Activated CD8-positive, alpha-beta memory T cell treated with anti-CD3 and anti-CD28 coated beads, Interleukin-2, amount 50 U/mL, for 4 hours (primary cell): ENCODE measurements at places on chromosomes 4 and X.

- DNase-seq: no peak
Measured at GRCh38 chr4:78565971-78566372, 14.4 kb downstream of the ANXA3 start.

GRCh38 chr4:186710521-186711119 lies 13.0 kb downstream of the FAT1 start:
- DNase-seq: no peak

DNA sequence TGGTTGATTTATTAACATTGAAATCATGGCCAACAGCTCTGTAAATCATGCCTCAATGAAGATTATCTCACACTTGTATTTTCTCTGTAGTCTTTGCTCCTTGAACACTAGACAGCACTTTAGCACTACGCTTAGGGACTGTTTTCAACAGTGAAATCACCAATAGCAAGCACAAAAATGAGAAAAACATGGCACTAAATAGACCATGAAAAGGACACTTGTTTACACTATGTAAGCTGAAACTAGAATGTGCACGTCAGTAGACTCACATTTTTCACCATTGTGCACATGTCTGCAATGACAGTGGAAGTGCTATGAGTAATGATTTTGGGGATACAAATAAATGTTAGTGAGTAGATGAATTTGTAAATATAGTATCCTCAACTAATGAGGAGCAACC lies 3.1 kb downstream of the BMP2K start:
- DNase-seq: no peak

GRCh38 chr4:155616117-155616516 lies 50.5 kb upstream of the GUCY1A1 start:
- DNase-seq: no peak

- no peak for DNase-seq
Measured at GRCh38 chrX:131675596-131676194, 131.8 kb downstream of the OR13H1 start.

- DNase-seq: no peak
Measured at GRCh38 chr4:86967798-86968197, 33.0 kb downstream of the AFF1 start.

GRCh38 chr4:123889507-123889906 lies 492.9 kb downstream of the SPRY1 start:
- no peak for DNase-seq

GRCh38 chr4:128868758-128869157 lies 59.3 kb downstream of the JADE1 start:
- no peak for DNase-seq

GRCh38 chrX:6159468-6159867 lies 69.2 kb downstream of the NLGN4X start:
- DNase-seq: no peak

GRCh38 chrX:28010875-28011274 lies 29.6 kb upstream of the DCAF8L1 start:
- DNase-seq: no peak

DNA sequence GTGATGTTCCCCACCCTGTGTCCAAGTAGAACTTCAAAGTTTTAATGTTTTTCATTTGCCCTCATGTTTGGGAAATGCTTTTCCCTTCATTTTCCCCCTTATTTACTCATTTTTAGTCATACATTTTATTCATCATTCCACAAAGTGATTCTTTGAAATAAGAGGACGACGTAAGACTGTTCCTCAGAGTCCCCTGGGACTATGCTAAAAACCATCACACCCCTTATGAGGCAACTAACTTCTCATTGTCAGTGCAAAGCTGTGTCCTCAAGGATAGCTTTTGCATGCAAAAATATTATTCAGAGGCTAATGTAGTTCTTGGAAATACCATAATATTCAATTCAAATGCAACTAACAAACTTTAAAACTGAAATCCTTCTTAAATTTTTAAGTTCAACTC lies 14.8 kb upstream of the ADGRG2 start:
- DNase-seq: no peak

DNA sequence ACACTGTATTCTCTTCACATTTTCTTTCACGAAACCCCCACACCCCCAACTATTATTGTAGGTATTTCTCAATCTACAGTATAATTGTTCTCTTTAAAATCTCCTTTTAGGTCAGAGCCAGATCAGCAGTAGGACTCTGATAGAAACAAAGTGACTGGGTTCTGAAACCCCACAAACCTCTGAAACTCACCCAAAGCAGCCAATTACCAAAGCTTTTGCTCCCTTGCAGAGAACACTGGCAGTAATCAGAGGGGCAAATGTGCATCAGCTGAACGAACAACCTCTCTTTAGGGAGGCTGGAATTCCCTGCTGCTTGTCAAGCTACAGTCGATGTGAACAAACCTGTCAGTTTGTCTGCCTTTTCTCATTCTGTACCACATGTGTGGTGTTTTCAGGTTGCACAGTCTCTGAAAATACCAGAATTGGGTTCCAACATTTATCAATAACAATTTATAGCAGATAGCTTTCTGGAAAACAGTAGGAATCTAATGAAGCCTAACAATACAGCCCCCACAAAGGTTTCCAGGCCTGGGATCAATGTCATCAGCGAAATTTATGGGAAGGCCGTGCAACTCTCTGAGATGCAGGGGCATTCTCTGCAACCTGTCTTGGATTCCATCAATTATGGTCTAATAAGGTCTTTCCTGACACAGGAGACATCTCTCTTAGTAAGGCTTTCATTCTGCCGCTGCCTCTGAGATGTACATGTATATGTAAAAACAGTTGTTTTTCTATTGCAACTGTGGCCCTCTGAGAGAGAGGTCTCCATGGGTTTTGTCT lies 395.9 kb downstream of the GPAT3 start:
- DNase-seq: no peak

DNA sequence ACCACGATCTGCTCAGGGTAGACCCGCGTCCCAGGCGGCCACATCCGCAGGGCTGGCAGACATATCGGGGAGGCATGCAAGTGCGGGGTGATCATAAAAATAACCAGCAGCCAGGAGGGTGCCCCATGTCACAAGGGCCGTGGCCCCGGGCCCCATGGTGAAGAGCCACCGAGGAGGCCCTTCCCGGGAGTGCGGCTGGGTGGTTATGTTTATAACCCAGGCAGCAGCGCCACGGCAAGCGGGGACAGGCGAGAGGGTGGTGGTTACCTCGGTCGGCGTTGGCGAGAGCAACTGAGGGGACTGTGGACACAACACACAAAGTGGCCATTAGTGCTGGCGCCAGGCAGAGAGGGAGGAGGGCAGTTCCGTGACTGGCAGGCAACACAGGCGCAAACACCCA lies 92.7 kb upstream of the AFAP1 start:
- DNase-seq: no peak

DNA sequence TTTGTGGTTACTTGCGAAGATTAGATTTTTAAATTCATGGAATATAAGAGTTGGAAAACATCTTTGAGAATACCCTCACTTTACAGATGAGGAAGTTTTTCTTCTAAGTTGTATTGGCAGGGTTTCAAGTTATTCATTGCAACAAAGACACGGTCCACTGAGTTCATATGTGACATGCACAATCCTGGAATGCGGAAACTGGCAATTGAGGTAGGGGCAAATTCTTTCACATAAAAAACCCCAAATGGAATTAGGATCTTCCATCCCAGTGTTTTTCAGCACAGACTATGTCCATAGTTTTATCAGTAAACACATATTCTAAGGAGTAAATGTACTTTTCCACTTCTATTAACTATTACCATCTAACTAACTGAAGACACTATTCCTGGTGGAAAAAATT lies 81.8 kb upstream of the NAP1L5 start:
- DNase-seq: no peak

GRCh38 chrX:23745786-23746185 lies 2.7 kb upstream of the ACOT9 start:
- no peak for DNase-seq

DNA sequence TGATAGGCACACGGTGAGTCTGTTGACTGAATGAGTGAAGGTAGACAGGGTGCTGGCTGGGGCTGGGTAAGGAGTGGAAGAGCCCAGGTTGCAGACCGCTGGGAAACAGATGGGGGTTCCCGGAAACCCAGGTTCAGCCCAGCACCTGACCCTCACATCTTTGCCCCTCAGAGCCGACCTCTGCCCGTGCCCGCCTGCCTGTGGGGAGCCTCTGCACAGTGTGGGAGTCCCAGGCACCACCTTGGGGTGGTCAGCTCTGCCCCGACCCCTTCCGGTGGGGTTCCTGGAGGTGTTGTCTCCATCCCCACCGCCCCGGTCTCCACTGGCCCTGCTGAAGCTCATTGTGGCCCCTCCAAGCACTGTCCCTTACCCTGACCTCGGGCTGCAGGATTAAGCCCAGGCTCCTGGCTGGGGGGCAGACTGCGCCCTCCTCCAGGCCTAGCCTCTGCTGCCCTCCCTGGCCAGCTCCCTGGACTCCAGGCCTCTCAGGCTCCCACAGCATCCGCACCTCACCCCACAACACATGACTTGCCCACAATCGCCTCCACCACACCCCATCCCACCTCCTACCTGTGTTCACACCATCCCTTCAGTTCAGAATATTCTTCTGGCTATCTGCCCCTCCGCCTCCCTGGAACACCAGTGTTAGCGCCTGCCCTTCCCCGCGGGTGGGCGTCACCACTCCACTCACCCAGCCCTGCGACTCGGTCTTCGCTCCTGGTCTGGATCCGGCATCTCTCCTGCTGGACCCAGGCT lies 21.4 kb downstream of the HMX1 start:
- peak; percentile 4 for DNase-seq

GRCh38 chrX:39889704-39890103 lies 208.1 kb downstream of the BCOR start:
- no peak for DNase-seq

GRCh38 chr4:88045021-88045420 lies 37.6 kb downstream of the PKD2 start:
- no peak for DNase-seq

DNA sequence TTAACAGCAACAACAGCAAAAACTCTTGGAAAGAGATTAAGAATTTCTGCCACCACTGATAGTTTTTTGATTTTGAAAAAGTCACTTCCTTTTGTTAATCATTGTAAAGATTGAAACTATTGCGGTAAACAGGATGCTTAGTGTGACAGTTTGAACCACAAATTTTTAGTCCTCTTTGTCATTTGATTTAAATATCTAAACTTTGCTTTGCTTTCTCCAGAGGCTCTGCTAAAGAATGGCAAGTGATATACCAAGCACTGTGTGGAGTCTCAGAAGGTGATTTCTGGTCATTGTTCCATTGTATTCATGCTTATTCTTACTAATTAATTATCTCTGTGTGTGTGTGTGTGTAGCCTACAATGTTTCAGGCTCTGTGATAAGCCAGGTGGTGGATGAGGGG lies 155.6 kb downstream of the BMPR1B start:
- no peak for DNase-seq

DNA sequence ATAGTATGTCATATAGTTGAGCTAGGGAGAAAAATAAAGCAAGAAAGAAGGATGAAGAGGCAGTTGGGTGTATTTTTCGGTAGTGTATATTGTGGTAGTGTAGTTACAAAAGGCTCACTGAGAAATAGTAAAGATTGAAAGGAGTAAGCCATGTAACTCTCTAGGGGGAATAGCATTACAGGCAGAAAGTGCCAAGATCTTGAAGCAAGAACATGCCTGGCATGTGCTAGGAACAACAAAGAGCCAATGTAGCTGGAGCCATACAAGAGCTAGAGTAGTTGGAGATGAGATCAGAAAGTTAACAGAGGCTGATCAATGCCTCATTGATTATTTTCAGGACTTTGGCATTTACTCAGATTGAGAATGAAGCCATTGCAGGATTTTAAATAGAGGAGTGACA lies 3.0 kb downstream of the ABCE1 start:
- DNase-seq: no peak

- DNase-seq: no peak
Measured at GRCh38 chr4:128820671-128821070, 11.2 kb downstream of the JADE1 start.

- DNase-seq: no peak
Measured at GRCh38 chr4:141458501-141458900, 177.9 kb upstream of the IL15 start.

DNA sequence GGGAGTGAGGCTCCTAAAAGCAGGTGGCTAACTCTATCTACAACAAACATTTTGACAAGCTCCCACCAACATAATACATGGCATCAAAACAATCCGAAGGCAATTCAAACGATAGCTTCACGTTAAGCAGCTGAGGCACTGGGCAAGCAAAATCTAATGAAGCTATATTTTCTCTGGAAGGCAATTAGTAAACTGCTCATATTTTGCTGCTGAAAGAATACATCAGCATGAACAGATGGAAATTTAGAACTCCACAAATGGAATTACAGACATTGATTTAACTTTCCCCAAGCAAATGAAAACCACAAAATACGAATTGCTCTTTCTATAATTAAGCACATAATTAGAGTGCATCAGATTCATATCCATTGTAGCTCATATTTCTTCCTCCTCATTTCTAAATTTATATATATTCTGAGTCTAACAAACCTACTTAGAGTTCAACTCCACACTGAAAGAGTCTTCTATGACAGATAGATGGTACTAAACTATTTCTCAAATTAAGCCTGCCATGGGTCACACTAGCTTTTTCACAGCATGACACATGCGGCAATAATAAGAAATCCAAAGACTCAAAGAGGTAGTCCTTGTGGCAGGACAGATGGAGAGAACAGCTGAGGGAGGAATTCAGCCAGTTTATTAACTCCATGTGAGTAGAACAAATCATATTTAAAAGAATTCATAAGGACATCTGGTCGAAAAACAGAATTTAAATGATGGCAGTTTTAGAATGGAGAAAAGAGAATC lies 305.4 kb downstream of the MAPK10 start:
- no peak for DNase-seq

- DNase-seq: no peak
Measured at GRCh38 chr4:140937866-140938265, 181.7 kb upstream of the TBC1D9 start.

DNA sequence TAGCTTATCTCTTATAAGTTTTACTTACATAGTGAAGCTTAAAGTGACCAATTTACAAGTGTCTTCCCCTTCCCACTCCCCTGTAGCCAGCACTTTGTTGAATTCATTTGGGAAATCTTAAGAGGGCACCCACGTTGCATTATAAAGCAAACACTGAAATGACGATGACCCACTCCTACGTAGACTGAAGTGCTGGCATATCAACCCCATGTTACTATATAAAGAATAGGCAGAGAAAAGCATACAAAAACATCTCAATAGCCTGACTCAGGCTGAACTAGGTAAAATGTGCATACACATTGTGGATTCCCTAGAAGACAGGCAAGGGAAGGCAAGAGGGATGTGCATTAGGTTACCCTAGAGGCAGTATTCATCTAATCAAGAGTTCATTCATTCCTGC lies 313.4 kb downstream of the TENM3 start:
- no peak for DNase-seq

- DNase-seq: no peak
Measured at GRCh38 chrX:39875834-39876628, 221.7 kb downstream of the BCOR start.

GRCh38 chr4:183738961-183739360 lies 79.9 kb downstream of the TRAPPC11 start:
- DNase-seq: no peak

GRCh38 chr4:3346146-3346545 lies 53.3 kb downstream of the RGS12 start:
- no peak for DNase-seq
